ENCODE measurements at places on chromosomes 12 and 14.
A peak's percentile ranks its signal among the peaks of the same experiment; 100 is the strongest.

GRCh38 chr12:93178154-93178878, 199.4 kb upstream of the NUDT4 start:
- no peak for DNase-seq

DNA sequence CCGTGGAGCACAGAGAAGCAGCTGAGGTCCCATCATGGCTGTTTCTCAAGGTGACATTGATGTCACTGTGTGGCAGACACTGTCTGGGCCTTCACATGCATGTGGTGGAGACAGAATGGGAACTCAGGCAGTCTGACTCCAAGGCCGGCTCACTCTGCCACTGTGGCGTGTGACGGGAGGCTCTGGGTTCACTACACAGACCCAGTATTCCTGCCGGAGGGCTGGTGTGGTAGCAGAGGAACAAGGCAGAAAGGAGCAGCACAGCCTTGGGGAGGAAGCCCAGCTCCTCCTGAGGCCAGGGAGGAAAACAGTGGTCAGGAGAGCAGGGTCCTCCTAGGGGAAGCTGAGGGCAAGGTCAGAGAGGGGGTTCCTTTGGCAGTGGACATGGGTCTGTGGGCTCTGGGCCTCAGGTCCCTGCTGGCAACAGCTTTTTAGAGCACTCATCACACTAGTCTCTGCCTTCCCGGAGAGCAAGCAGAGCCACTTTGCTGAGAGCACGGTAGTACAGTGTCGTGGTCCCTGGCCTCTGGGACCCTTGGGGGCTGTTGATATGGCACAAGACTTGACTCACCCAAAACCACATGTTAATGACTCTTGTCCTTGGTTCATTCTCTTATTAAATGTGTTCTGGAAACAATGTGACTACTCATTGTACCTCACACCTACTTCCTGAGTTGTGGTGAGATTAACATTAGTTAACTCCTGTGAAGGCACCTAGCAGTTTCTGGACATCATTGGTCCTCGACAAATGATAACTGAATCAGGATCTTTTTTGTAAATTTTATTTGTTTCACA, 21.3 kb downstream of the DCAF4 start:
- DNase-seq, result no peak

- no peak for DNase-seq
Observed at GRCh38 chr12:212715-213526, 1.0 kb downstream of the SLC6A12 start.

- DNase-seq, result no peak
Observed at GRCh38 chr12:65584016-65584415, 240.3 kb upstream of the HMGA2 start.

- DNase-seq, result no peak
Observed at GRCh38 chr14:23243066-23243465, 5.3 kb downstream of the RNF212B start.

DNA sequence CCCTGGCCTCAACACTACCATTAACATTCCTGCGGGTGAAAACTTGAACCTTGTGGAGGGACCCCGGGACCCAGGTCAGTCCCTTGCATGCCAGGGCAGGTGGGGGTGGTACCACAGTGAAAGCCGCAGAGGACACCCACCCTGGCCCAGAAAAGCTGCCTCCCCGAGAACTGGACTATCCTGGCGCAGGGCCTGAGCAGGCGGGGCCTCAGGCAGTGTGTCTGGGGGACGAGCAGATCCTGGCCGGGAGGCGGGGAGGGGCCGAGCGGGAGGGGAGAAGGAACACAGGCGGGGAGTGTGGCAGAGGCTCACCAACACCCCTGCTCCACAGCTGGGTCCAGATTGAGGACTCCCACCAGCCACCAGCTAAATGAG, 10.0 kb downstream of the AHNAK2 start:
- DNase-seq, result no peak

DNA sequence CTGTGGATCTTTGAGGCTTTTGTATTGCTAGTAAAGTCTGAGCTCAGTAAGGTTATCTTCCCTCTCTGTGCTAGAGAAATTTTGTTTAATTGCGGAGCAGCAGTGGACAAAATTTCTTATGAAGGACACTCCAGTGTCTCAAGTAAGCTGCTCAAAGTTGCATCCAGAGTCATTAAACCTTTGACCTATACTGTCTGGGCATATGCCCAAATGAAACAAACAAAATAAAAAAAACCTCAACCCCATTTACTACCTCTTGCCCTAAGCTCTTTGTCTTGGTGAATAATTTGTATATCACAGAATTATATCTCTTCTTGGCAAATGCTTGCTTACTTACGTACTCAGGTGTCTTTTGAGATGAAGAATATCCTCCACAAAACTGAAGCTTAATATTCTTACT, 465.2 kb downstream of the SOX5 start:
- DNase-seq, result no peak

DNA sequence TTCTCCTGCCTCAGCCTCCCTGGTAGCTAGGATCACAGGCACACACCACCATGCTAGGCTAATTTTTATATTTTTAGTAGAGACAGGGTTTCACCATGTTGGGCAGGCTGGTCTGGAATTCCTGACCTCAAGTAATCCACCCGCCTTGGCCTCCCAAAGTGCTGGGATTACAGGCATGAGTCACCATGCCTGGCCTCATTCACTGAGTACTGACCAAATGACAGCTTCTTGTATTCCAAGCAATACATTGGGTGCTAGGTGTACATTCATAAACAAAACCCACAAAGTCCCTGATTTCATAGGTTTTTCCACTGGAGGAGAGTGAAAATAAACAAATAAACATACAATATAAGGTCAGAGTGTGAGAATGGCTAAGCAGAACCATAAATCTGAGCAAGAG, 136.3 kb downstream of the HELB start:
- no peak for DNase-seq

DNA sequence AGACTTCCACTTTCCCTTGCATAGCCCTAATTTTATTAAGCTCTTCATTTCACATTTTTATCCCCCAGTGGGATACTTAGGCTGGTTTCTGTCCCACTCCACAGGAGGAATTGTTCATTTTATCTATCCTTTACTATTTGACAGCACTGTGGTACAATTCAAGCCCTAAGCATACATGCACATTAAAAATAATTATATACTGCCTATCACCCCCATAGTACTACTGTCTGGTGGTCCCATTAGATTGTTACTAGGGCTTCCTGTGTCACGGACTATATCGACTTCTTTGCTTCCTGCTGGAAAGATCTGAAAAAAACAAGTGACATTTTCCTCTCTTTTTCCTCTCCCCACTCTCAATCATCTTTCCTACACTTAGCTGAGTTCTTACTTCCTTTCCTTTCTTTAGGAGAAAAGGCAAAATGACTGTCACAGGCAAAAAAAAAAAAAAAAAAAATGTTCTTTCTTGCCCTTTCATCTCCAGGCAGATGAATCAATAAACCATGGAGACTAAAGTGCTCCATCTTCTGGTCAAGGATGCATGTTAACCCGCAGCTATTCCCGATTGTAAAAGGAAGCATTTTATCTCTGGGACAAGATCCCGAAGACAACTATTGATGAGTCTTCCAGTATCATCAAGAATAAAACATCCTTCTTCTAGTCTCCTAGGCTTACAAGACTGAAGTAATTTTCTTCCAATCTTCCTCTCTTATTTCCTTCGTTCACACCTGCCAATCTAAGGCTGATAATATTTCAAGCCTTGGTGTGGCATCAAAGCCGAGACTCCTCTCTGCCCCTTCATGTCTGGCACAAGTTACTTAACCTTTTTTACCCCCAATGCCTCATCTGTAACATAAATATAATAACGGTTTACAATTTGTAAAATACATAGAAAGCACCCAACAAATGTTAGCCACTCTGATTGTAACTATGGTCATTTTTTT, 94.4 kb upstream of the PLEKHG7 start:
- DNase-seq, result peak; percentile 10

GRCh38 chr12:22018860-22019259, 27.2 kb upstream of the CMAS start:
- no peak for DNase-seq

GRCh38 chr14:22991852-22992251, 9.5 kb upstream of the AJUBA start:
- no peak for DNase-seq

- peak; percentile 98 for DNase-seq
Observed at GRCh38 chr12:16939871-16940306, 333.9 kb upstream of the LMO3 start.

GRCh38 chr12:8146442-8146771, 10.4 kb upstream of the ZNF705A start:
- DNase-seq, result no peak

- no peak for DNase-seq
Observed at GRCh38 chr14:71122866-71123565, 215.8 kb downstream of the PCNX1 start.

DNA sequence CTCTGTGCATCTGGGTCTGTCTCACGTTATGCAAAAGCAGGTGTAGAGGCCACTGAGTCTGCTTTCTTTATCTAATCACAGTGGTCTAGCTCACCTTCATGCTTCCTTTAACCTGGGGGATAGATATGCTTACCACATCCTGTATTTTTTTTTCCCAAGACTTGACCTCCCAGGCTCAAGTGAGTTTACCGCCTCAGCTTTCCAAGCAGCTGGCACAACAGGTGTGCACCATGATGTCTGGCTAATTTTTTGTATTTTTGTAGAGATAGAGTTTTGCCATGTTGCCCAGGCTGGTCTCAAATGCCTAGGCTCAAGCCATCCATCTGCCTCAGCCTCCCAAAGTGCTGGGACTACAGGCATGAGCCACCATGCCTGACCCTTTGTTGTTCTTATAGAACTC, 236.0 kb downstream of the ATP23 start:
- DNase-seq, result no peak

DNA sequence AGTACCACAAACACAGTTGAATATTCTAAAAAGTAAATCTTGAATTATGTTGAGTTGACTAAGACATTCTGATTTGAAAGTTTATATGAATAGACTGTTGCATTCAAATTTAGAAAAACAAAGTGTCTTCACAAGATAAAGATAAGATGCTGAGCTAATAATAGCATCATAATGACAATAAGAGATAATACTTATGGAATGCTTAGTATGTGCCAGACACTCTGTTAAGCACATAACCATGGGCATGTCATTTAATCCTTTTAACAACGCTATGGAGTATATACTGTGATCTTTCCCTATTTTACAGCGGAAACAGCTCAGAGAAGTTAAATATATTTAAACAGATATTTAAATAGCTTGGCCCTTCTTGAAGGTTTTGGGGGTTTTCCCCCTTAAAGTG, 163.4 kb downstream of the SRGAP1 start:
- DNase-seq, result no peak

DNA sequence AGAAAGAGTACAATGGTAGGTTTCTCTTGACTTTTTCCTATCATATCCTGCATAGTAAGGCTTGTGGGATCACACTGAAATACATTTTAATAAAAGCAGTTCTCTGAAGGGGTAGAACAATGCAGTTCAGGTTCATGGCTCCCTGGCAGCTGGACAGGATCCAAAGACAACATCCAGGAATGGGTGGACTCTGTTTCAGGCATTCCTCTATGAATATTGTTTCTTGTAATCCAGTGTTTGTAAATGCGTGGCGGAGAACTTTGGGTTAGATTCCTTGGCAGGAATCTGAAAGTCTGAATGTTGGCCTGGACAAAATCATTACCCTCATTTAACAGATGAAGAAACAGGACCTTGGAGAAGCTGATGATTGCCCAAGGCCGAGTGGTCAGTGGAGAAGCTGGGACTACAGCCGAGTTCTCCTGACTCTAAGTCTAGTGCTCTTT, 43.5 kb downstream of the SYNE2 start:
- DNase-seq, result no peak

DNA sequence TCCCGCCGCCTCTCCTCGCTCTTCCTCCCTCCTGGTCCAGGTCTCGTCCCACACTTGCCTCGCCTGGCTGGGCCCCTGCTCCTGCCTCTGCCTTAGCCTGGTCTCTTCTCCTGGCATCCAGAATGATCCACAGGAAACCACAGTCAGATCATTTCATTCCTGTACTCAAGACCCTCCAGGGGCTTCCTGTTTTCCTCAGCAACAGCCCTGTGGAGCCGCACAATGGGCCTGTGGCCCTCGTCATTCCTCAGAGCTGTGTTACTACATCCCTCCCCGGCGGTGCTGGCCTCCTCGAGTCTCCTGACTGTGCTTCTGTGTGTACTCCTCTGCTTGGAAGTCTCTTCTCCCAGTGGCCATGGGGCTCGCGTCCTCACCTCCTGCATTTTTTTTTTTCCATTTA, 20.1 kb downstream of the ATP6V0A2 start:
- DNase-seq, result no peak

- DNase-seq, result peak; percentile 91
Observed at GRCh38 chr14:69101331-69101826, 51.5 kb downstream of the DCAF5 start.

GRCh38 chr12:62900686-62901272, 34.2 kb downstream of the PPM1H start:
- DNase-seq, result peak; percentile 21

- no peak for DNase-seq
Observed at GRCh38 chr12:24113701-24114100, 164.2 kb upstream of the SOX5 start.

GRCh38 chr12:30304528-30304927, 391.1 kb downstream of the IPO8 start:
- no peak for DNase-seq

GRCh38 chr12:7747246-7747645, at the start of gene CLEC4C:
Gene CLEC4C (minus strand): TSS chr12:7747375. CDS start chr12:7747348, 27 bp downstream.
- DNase-seq, result no peak

DNA sequence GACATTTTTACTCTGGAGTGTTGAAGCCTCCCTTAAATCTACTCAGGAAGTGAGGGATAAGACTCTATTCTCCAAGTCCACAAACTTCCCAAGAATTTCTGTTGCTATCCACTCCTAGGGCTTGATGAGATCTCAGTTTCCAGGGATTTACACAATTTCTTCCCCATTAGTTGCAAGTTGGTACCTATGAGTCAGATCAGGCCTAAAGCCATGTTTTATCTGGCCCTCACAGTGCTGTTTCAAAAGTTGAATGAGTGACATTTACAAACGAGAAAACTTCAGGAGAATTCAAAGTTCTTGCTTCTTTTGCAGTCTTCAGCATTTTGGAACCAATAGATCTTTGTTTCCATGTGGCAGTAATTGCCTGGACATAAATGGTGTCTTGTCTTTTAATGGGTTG, 156.4 kb upstream of the SYT10 start:
- DNase-seq, result no peak

DNA sequence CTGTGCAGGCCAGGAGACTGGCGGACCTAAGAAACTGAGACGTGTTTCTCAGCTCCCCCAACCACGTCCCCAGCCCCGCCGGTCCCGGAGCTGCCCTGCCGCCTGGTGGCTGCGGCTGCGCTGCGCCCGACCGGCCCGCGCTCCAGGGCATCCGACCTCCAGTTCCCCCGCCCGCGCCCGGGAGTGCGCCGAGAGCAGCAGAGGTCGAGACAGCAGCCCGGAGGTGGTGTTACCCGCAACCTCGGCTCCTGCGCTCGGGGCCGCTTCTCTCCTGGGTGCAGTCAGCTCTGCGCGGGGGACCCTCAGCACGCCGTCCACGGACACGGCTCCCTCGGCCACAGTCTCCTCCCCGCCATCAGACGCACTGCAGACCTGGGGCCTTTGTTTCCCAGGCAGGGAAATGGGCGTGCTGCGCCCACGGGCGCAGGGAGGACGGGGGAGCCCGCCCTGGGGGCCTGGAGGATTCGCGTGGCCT, 21.6 kb upstream of the GPR132 start:
- peak; percentile 74 for DNase-seq

Measured in Kasumi-1 (cell line).